Aortic smooth muscle cell (primary cell): ENCODE measurements at places on chromosomes 5 and 9. TPM values are rescaled to one million over a fixed set of nuclear protein-coding genes. Genes with fewer than 3 reads are reported as not detected.

LEAP2 gene
- total RNA-seq = 0.06 and 0.26 TPM in 2 replicates

FAM221B gene
- total RNA-seq = not detected in 2 replicates

OR1L1 gene
- total RNA-seq = not detected in 2 replicates

NPR3 gene
- 24.3 and 39.2 TPM in 2 replicates for total RNA-seq

WNK2 gene
- total RNA-seq = not detected in 2 replicates

PDE4D gene
- total RNA-seq = 4.2 and 15.5 TPM in 2 replicates

TLR4 gene
- total RNA-seq = 88.0 and 89.8 TPM in 2 replicates

WDR5 gene
- 11.6 and 13.5 TPM in 2 replicates for total RNA-seq

ZNF883 gene
- 0.99 and 1.7 TPM in 2 replicates for total RNA-seq

TAS2R1 gene
- total RNA-seq = not detected in 2 replicates

PCDHA6 gene
- total RNA-seq = 0.26 and 0.44 TPM in 2 replicates

NMUR2 gene
- not detected in 2 replicates for total RNA-seq

PCDHA4 gene
- total RNA-seq = 0.26 and 0.37 TPM in 2 replicates

CYFIP2 gene
- total RNA-seq = 6.3 and 16.8 TPM in 2 replicates

BASP1 gene
- 71.1 and 93.8 TPM in 2 replicates for total RNA-seq

FASTKD3 gene
- 7.0 and 9.0 TPM in 2 replicates for total RNA-seq

AGXT2 gene
- total RNA-seq = not detected in 2 replicates

SMIM33 gene
- total RNA-seq = not detected in 2 replicates

TTC23L gene
- total RNA-seq = 0.13 and 0.31 TPM in 2 replicates

TMEM174 gene
- total RNA-seq = not detected in 2 replicates
